Effector memory CD4-positive, alpha-beta T cell (primary cell): ENCODE measurements at places on chromosomes 11 and 22.

DNA sequence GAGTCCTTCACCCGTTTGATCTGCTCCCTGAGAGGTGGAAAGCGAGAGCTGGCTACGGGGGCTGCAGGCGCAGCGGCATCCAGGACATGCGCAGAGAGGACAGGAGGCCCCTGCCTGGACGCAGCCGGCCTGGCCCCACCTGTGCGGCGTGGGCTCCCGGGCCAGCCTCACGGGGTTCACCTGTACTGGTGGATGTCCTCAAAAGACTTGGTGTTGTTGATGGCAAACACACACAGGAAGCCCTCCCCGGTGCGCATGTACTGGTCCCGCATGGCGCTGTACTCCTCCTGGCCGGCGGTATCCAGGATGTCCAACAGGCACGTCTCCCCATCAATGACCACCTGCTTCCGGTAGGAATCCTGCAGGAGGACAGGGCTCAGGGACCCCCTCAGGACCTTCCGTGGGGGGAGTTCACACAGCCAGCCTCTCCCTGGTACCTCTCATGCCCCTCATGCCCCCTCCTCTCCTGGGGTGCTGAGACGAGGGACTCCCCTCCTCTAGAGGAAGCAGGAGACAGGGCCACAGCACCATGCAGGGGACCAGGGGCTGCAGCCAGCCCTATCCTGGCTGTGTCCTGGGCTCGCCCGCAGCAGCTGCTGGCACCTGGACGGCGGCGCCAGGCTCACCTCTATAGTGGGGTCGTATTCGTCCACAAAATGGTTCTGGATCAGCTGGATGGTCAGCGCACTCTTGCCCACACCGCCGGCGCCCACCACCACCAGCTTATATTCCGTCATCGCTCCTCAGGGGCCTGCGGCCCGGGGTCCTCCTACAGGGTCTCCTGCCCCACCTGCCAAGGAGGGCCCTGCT, 1.6 kb downstream of the HRAS start:
- no peak overlapping the region for H3K27ac ChIP-seq
- no peak for DNase-seq
- no peaks in the 10 kb centered on the region for H3K27me3 ChIP-seq
- peaks cover 33% of the 10 kb centered on the region for H3K4me1 ChIP-seq
- peaks cover 16% of the 10 kb centered on the region for H3K36me3 ChIP-seq
- H3K4me3 ChIP-seq = no peak overlapping the region

DNA sequence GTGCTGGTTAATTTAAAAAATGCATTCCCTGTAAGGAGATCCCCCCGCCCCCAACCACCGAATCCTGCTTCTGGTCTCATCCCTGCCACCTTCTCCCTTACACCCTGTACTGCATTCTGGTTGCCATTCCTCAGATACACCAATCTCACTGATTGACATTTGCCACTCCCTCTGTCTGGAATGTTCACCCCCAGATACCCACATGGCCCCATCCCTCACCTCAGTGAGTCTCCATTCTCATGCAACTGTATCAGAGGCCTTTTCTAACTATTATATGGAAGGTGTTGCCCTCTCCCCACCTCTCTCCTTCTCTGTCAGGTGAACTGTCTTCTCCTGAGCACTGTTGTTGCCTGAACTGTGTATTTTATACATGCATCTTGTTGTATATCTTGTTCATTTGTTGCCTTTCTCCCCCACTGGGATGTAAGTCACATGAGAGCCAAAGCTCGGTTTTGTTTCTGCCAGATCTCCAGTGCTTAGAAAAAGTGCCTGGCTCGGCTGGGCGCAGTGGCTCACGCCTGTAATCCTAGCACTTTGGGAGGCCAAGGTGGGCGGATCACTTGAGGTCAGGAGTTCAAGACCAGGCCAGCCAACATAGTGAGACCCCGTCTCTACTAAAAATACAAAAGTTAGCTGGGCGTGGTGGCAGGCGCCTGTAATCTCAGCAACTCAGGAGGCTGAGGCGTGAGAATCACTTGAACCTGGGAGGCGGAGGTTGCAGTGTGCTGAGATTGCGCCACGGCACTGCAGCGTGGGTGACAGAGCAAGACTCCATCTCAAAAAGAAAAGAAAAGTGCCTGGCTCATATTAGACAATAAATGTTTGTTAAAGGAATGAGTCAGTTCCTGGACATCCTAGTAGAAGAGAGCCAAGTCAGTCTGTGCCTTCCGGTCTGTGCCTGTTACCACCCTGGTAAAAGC, 61.0 kb downstream of the TNRC6B start:
- DNase-seq = no peak
- peaks cover 12% of the 10 kb centered on the region for H3K36me3 ChIP-seq
- no peaks in the 10 kb centered on the region for H3K27me3 ChIP-seq
- peaks cover 50% of the 10 kb centered on the region for H3K4me1 ChIP-seq

DNA sequence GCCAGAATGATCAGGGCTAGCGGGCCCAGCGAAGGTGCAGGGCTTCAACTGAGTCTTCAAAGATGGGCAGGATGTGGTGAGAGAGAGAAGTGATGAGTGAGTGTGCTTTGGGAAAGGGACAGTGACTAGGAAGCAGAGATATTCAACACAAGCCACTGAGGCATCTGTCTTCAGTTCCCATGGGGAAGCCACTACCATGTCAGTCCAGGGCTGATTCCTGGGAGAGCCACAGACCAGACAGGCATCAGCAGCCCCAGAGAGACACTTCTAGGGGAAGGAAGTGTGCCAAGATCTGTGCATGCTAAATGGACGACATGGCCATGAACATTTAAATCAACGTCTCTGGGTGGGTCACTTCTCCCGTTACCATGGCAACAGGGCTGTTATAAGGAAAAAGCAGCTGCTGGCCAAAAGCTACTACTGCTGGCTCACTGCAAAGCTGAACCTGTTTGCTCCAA, 28.5 kb downstream of the P4HA3 start:
- H3K27me3 ChIP-seq = no peaks in the 10 kb centered on the region
- H3K36me3 ChIP-seq = no peaks in the 10 kb centered on the region
- DNase-seq = no peak
- H3K4me3 ChIP-seq = no peak overlapping the region
- no peak overlapping the region for H3K27ac ChIP-seq

- H3K4me3 ChIP-seq = no peak overlapping the region
- DNase-seq = no peak
- H3K36me3 ChIP-seq = no peaks in the 10 kb centered on the region
- H3K4me1 ChIP-seq = no peaks in the 10 kb centered on the region
- H3K27me3 ChIP-seq = no peaks in the 10 kb centered on the region
- H3K27ac ChIP-seq = no peak overlapping the region
Observed at GRCh38 chr11:76419896-76420295, 24.9 kb upstream of the EMSY start.

DNA sequence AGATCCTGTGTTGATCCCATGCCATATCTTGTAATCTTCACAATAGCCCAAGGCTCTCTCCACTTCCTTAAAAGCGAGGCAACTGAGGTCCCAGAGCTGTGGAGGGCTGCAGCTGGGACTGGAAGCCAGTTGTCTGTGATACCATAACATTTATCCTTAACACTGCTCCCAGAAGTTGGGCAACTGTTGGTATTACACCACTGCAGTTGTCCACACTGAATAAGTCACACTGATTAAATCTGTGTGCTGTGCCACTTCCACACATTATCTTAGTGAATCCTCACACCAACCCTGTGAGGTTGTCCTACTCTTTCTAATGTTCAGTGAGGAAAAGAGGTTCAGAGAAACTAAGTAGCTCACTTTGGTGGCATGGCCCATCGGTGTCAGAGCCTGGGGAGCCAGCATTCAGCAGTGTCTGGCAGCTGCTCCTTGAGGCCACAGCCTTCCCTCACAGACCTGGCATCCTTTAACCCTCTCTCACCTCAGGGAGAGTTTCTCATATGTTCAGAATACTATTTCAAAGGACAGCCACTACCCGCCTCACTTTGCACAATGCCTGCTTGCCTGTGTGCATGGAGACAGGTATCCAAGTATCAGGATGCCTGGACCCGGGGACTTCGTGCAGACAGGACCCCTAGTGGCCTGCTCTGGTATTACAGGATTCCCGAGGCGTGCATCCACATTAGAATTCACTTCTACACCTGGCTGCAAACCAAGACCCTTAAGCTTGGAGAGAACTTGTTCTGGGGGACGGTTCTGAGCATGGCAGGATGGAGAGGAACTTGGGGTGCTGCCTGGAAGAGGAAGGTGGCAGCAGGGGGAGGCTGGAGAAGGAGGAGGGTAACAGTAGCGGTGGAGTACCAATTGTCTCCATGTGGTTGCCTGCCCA, 221.9 kb upstream of the TBCEL start:
- H3K27me3 ChIP-seq = no peaks in the 10 kb centered on the region
- H3K4me1 ChIP-seq = no peaks in the 10 kb centered on the region
- no peaks in the 10 kb centered on the region for H3K36me3 ChIP-seq
- H3K4me3 ChIP-seq = no peak overlapping the region
- DNase-seq = peak; percentile 14

GRCh38 chr11:126853732-126854131, 146.8 kb downstream of the KIRREL3 start:
- H3K27me3 ChIP-seq = no peaks in the 10 kb centered on the region
- H3K36me3 ChIP-seq = no peaks in the 10 kb centered on the region
- H3K4me3 ChIP-seq = no peak overlapping the region
- H3K27ac ChIP-seq = no peak overlapping the region
- no peaks in the 10 kb centered on the region for H3K4me1 ChIP-seq
